HT1080 (cell line): ENCODE measurements at places on chromosomes 12 and 14. TPM values are rescaled to one million over a fixed set of nuclear protein-coding genes. Genes with fewer than 3 reads are reported as not detected.

Gene PTCSC3
- not detected in 2 replicates for total RNA-seq

Gene NKX2-1
- not detected in 2 replicates for total RNA-seq

Gene LALBA
- 0.13 TPM in 1 of 2 replicates, not detected in the other for total RNA-seq

Gene ENDOU
- not detected in 2 replicates for total RNA-seq

Gene FGF23
- not detected in 2 replicates for total RNA-seq

Gene DGKA
- total RNA-seq = 49.6 and 56.6 TPM in 2 replicates

Gene AQP5
- total RNA-seq = not detected in 2 replicates

Gene LHX5
- not detected in 2 replicates for total RNA-seq

DNA sequence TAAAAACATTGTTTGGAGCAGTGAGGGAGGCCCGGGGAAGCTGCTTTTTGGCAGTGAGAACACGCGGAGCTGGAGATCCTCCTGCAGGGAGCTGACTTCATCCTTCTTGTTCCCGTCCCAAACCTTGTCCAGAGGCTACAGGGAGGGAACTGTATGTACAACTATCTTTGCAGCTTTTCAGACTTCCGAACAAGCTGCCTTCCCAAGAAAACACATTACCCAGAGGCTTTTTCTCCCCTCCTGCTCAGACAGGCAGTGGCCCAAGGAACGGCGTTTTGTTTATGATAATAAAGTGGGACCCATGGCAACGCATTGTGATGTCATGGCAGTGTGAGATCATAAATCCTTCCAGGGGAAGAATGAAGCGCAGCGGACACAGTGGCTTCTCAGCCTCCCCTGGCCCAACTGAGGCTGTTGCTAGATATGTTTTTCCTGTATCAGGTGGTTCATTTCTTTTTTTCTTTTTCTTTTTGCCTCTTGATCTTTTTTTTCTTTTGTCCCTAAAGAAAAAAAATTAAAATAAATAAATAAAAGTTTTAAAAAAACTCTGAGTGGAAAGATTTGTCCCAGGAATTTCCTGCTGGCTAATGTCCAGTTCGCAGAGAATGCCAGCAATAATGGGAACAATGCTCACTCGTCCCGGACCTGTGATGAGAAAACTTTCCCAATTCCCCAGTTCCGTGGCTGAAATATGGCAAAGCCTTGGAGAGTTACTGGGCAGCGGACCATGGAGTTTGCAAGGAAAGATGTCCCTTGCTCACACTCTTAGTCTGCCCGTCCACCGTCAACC, 103.4 kb upstream of the MAP1LC3B2 start:
- DNase-seq = peak; percentile 57

GRCh38 chr12:105342464-105342863, 12.0 kb downstream of the C12orf75 start:
- DNase-seq = no peak

DNA sequence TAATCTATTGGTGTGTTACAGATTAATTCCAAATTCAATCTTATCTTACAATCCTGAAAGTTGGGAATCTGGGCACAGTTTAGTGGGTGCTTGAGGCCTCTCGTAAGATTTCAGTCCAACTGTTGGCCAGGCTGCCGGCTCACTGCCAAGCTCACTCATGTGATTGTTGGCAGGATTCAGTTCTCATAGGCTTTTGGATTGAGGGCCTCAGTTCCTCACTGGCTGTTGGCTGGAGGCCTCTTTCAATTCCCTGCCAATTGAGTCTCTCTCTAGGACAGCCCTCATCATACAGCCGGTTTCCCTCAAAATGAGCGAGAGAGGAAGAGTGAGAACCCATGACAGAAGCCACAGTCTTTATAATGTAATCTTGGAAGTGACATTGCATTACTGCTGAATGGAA, 123.5 kb upstream of the FBXO33 start:
- DNase-seq = no peak

GRCh38 chr12:32402946-32403345, 3.6 kb downstream of the FGD4 start:
- no peak for DNase-seq

DNA sequence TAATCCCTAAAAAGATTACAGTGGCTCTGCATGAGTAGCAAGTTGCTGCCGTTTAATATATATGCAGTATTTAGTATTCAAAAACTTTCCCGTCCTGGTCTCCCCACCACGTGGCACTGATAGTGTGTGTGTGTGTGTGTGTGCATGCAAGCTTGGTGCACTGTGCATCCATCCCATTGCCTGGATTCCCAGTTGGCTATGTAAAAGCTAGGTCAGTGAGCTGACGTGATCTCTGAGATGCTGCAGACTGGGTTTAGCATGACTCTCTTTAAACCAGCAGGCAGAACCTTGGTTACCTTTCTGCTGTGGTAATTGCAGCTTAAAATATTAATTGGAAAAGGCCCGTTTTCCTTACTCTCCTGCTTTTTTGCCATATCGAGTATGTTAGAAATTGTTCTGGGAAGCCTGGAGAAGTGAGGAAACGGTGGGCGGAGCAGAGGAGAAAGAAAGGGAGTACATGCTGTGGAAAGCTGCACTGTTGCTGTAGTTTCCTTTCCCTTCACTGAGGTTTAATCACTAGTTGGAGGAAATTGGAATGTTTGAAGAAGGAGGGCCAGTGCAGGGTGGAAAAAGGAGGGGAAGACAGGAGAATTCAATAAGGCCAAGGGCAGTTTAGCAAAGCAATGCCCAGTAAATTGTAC, 4.0 kb upstream of the CNTN1 start:
- DNase-seq = no peak

GRCh38 chr14:67425608-67426007, 13.6 kb upstream of the PLEK2 start:
- DNase-seq = no peak

DNA sequence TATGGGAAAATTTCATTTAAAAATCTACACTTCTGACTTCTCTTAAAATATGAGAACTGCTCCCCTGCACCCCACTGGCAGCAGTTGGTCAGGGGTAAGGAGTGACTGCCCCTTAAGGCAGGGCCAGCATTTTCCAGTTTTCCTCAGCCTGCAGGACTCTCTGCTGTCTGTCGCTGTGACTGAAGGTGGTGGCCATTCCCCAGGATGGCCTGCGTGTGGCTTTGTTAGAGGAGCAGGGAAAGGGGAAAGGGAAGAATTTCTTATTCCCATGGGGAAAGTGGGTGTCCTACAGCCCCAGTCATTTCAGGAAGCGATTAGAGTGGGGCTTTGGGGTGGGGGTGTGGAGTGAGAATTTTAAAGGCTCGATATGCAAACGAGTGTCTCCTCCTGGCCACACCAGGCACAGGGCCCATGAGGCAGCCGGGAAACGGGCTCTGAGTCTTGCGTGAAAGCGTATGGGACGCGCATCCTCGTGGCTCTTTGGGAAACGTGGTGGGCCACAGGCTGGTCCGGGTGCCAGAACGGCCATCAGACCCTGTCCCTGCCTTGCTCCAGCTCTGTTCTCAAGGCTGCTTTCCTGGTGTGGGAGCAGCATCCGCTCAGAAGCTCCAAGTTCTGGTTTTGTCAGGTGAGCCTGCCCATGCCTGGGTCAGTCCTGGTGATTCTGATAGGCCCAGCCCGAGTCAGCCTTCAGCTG, 23.5 kb downstream of the ADGRD1 start:
- no peak for DNase-seq

DNA sequence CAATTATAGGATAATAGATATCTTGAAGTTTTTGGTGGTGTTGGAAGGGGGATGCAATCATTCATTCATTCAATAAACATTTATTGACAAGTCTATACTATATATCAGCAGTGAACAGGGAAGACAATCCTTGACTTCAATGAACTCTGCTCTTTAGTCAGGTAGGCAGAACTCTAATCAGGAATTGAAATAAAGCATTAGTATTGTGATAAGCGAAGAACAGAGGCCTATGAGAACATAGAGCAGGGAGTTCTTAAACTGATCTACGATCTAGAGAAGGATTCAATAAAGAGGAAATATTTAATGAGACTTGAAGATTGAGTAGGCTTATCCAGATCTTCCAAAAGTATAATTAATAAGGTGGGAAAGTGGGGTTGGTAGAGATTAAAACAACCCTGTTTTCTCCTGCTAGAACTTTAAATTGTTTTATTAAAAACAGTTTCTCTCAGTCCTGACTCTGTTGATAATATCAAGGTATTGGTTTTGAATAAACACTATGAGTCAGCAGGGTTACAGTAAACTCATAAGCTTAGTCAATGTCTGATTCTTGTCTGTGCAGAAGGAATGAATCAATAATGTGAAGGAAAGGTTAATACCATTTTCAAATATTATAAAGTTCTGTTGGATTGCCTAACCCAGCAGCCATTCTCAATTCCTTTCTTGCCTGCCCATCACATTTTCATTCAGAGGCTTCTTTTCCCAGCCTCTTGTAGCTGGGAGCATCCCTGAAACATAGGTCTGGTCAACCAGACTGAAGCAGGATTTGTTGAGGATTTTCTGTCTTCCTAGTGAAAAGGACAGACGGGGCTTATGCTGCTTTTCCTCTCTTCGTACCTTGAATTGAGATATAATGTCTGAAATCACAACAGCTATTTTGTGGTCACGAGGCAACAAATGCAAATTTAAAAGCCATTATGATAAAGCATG, 38.9 kb upstream of the KTN1 start:
- DNase-seq = no peak

DNA sequence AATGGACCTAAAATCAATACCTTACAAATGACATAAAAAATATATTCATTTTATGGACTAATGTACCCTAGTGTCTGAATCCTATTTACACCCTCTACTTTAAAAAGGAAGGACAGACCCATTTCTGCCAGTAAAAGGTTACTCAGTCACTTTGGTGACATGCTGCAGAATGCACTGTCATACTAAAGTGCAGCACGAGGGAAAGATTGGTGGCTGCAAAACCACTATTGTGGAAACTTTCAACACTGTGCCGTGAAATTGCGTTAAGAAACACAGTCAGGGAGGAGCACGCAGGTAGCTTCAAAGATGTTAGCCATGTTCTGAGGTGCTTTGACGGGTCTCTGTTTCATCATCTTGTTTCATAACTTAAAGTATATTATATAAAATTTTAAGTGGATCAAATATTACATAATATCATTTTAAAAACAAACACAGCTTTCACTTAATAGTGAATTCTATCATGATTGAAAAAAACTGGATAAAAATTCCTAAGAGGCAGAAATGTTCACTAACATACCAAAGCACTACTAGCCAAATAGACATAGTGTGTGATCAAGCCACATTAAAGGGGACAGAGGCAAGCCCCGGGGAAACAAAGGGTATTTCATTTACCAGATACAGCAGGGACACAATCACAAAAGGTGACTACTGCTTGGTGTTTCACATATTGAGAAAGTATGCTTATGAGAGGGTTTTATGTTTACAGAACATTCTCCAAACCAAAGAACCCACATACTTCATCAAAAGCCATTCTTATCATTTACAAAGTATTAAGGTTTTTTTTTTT, 330.8 kb upstream of the SOX5 start:
- DNase-seq = no peak

DNA sequence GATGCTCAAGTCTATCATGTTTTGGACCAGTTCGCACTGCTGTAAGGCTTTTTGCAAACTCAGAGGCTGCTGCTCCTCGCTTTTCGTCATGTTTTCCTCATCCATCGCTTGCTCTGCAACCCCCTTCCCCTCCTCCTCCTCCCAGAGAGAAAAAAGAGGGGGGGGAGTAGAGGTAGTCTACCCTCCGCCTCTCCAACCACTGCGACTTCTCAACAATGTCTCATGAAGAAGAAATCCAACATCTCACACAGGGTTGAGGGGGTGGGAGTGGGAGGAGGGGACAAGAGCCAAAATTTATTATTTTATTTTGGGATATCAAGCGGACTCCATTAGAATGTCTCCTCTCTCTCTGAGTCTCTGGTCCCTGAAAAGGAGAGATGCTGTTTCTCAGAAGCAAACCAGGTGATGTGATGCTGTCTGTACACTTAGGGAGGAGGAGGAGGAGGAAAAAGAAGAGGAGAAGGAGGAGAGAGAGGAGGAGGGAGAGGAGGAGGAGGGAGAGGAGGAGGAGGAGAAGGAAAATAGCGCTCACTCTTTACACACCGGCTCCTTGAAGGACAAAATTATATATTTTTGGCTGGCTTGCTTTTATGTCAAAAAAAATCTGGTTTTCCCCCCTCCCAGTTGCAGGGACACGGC, 520 bp downstream of the KSR2 start:
- no peak for DNase-seq

DNA sequence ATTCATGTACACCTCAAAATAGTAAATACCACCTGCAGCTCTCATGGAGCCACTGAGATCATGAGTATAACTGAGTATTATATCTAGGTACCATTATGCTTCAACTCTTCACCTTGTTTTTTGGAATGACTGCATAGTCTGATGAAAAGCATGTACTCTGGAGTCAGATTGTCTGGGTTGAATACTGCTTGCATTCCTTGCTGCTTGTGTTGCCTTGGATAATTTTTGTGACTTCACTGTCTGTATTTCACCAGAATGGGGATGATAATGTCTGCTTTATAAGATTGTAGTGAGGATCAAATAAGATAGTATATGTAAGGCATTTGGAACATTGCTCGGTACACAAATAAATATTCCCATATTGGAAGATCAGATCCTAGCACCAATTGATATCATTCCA, 54.2 kb downstream of the SUSD6 start:
- DNase-seq = no peak

- DNase-seq = no peak
Measured at GRCh38 chr14:75497191-75497590, 25.1 kb upstream of the BATF start.

DNA sequence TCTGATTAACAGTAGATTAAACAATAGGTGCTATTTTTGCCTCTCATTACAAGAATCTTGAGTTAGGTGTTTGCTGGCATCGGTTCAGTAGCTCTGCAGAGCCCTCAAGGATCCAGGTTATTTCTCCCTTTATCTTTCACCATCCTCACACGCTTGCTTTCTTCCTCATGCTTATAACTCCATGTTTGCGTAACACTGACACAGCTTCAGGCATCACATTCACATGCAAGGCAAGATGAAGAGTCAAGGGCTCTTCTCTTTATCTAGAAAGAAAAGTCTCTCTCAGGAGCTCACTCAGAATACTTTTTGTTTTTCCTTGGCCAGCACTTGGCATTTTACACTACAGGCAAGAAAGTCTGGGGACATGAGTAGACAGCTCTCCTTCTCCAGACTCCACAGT, 24.2 kb upstream of the PTHLH start:
- DNase-seq = no peak
